Activated B cell treated with CpG ODN at 0.5 μM for 24 hours (primary cell): ENCODE measurements at places on chromosomes 2 and 18. TPM values are rescaled to one million over a fixed set of nuclear protein-coding genes. Genes with fewer than 3 reads are reported as not detected.

Gene EVX2
- total RNA-seq: not detected in 2 replicates

Gene CHRNA1
- total RNA-seq: not detected in 2 replicates

DNA sequence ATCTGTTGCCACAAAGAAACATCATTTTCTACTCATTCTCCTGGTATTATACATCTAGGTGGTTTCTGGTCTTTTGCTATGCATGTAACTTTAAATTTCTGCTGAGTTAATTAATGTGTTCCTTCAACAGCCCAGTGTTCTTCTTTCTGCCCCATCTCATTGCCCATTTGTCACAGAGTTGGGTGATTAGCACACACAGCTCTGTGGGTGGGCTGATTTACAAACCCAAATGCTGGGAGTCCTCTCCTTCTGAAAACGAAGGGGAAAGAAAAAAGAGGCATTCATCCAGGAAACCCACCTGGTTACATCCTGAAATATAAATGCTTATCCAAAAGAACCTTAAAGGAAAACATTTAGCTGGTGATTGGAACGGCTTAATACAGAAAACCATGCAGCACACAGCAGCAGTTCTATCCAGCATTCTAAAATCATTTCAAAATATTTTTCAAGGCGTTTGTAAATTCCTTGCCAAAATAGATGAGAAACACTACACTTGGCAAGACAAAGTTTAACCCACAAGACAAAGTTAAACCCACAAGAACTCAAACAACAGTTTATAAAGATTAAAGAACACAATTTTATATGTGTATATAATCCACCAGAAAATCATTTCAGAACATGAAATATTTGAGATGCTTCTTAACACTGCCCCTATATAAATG is 177.9 kb downstream of the ANTXR1 start:
- no peaks in the 10 kb centered on the region for H3K4me1 ChIP-seq
- H3K36me3 ChIP-seq: no peaks in the 10 kb centered on the region
- peaks cover 16% of the 10 kb centered on the region for H3K27me3 ChIP-seq
- no peak overlapping the region for H3K4me3 ChIP-seq

GRCh38 chr2:146523196-146523595 is 1321.6 kb upstream of the ACVR2A start:
- peaks cover 2% of the 10 kb centered on the region for H3K27me3 ChIP-seq
- no peak overlapping the region for H3K27ac ChIP-seq
- H3K36me3 ChIP-seq: no peaks in the 10 kb centered on the region
- DNase-seq: no peak
- no peak overlapping the region for H3K4me3 ChIP-seq
